GM12891 (cell line): ENCODE measurements at places on chromosomes 6 and 20.

DNA sequence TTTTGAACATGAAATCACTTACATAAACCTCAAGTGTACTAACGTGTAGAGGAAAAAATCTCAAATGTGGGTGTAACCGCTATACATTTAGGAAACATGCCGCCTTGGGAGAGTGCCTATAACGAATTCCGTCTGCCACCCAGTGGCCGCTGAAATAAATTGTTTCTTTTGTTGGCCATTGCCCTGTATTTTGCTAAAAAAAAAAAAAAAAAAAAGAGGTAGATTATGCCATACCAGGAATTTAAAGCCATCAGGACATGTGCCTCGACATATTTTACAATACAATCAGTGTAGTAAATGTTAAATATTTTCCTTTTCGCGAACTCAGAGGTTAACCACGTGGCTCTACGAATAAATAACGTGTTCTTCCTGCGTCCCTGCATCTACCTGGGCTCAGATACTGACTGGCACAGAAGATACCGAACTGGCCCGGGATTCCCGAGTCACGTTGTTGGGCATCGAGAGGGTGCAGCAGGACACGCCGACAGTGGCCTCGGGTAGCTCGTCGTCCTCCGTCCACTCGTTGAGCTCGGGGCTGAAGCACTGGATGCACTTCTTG, 14.3 kb downstream of the KLHL31 start:
- no peak for DNase-seq

DNA sequence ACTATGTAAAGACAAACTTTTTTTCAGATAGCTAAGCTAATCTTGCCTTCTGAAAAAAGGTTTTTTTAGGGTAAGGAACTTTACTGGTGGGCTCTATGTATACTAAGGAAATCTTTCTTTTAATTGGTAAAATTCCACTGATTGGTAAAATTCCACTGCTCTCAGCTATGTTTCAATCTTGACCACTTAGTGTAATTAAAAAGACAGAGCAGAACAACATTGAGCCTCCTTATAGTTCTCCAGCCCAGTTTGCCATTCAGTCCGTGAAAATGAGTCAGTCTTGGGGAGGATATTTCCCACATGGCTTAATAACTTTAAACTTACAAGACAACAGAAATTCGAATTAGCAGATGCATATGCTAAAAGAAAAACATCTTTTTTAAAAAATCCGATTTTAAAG, 92.7 kb downstream of the EYA4 start:
- no peak for DNase-seq

DNA sequence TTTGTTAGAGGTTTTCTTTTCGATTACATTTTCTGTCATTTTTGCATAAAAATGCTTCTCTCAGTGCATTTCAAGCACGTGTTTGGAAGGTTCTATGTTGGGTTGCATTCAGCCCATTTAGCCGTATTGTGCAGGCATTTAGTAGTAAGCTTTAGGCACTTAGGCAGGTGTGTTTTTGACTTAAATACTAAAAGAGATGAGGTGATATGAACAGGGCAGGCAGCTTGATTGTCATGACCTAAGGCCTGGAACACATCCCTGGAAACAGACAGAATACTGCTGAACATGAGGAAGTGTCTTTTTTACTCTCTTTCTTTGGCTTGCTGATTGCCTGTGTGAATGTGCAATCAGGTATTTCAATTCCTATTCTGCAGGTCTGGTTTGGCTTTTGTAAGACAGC, 610.5 kb upstream of the MAN1A1 start:
- DNase-seq = no peak

DNA sequence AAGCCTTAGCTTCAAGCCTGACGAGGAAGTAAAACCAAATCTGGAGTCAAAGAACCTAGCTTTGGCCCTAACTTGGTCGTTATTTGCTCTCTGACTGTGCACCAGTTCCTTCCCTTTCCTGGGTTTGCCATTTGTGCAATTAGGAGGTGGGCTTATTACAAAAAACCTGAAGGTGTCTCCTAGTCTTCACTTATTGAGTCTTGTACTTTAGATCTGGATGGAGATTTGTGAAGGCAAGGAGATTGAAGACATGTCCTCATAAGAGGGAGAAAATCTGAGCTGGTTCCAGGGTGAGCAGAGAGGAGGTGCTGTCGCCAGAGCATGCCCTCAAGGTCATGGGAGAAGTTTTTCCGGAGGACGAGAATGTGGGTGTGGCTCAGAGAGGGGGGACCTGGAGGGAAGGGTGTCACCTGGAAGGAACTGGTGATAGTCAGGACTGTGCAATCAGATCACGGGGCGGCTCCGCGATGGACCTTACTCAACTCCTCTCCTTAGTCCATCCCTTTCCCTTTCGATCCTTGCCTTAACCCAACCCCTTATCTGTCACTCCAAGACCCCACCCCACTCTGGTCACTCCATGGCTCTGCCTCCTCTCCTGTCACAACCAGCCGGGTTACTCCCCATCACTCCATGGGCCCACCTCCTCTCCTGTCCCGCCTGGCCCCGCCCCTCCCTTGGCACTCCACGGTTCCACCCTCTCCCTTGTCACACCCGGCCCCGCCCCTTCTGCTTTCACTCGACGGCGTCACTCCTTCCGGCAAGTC, 588 bp upstream of the ACSS2 start:
- DNase-seq = no peak

DNA sequence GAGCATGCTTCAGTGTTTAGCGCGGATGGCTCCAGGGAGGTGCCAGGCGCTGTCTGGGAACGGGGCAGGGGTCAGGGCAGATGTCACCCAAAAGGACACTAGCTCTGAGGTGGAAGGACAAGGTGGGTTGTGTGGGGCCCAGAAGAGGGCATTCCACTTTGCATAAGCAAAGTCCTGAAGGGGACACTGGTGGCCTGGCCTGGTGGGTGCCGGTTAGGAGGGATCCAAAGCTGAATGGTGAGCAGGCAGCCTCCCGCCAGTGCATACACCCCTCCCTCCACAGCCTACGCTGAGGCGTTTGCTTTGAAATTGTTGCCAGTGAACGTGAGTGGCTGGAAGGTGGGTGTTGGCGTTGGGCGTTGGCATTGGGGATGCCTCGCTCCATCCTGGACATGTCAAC, 192.1 kb downstream of the BMP7 start:
- no peak for DNase-seq

DNA sequence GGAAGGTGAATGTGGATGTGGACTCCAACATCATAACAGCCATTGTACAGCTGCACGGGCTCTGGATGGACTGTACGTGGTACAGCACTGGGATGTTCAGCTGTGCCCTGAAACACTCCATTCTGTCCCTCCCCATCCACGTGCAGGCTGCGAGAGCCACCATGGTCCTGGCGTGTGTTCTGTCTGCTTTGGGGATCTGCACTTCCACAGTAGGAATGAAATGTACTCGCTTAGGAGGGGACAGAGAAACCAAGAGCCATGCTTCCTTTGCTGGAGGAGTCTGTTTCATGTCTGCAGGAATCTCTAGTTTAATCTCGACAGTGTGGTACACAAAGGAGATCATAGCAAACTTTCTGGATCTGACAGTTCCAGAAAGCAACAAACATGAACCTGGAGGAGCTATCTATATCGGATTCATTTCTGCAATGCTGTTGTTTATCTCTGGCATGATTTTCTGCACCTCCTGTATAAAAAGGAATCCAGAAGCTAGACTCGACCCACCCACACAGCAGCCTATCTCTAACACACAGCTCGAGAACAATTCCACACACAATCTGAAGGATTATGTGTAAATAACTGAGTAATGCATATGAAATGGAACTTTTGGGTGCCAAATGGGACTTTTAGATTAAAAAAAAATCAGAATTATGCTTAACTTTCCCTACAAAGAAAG, 12.1 kb downstream of the CLDN20 start:
- no peak for DNase-seq

DNA sequence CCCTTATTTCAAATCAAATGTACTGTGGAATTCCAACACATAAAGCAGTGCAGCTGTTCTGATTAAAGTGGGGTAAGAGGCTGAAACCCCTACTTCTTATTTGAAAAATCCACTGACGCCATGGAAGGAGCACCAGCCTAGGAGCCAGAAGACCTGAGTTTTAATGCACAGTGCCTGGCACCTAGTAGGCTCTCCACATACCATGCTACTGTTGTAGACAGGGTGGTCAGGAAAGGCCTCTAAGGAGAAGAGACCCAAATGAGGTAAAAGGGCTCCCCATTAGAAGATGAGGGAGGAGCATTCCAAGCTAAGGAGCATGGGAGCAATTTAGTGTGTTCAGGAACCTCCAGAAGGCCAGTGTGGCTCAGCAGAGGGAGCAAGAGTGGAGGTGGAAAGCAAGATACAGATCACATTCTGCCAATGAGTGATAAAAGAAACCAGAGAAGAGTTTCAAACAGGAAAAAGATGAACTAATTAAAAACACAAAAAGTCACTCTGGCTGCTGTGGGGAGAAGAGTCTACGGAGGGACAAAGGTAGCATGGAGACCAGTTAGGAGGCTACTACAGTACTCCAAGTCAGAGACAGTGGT, 11.8 kb upstream of the ZNF76 start:
- DNase-seq = no peak

DNA sequence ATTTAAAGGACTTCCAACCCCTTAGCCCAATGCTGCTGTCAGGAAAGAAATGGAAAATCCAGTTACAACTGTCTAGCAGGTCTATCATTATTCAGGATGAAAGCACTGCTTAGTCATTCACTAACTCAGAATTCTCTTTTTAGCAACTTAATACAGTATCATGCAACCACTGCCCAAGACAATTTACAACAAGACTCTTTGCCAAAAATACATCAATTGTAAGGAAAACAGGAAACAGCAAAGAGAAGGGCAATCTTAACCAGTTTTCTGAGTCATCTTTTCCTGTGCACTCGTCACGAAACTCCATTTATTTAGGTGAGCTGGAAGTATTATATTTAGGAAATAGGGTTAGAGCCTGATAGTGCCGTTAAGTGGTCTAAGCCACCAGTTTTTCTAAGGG, 1197.7 kb upstream of the CITED2 start:
- no peak for DNase-seq

DNA sequence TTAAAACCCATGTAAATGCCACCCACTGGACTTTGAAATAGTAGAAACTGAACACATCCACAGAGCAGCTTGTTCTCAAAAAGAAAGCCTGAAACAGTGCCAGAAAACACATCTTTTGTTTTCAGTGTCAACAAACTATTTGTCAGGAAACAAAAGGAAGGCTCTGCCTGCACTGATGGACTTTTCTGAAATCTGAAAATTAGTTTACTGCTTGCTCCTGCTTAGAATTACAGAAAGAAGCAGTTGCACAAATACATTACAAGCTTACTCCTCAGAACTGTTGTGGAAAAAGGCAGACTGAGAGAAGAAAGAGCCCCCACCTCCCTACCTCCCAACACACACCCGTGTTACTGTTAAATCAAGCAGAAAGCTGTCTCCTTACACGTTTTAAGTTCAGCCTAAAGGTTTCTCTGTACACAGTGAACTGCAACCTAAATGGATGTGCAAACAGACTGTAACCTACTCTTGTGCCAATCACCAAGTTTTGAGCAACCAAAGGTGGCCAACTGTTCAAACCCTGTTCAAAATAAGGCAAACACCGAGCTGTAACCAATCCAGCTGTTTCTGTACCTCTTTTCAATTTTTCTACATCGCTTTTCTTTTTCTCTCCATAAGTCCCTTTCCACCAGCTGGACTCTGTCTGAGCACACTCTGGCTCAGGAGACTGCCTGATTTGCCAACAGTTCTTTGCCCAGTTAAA, 43.7 kb downstream of the FRK start:
- no peak for DNase-seq

DNA sequence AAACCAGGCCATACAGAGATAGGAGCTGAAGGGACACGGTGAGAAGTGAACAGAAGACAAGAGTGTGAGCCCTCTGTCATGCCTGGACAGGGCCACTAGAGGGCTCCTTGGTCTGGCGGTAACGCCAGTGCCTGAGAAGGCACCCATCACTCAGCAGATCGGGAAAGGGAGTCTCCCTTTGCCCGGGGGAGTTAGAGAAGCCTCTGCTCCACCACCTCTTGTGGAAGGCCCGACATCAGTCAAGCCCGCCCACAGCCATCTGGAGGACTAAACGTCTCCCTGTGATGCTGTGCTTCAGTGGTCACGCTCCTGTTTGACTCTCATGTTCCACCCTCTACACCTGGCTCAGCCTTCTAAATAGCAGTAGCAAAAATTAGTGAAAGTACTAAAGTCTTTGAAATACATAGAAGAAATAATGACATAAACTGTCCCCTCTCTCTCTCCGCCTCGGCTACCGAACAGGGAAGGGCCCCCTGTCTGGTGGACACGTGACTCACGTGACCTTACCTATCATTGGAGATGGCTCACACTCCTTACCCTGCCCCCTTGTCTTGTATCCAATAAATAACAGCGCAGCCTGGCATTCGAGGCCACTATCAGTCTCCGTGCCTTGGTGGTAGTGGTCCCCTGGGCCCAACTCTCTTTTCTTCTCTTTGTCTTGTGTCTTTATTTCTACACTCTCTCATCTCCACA, 66.7 kb downstream of the RPP21 start:
- no peak for DNase-seq

- DNase-seq = no peak
Measured at GRCh38 chr20:53609491-53610445, 16.1 kb upstream of the ZNF217 start.
